Skeletal muscle cell (primary cell): ENCODE measurements at places on chromosomes 1 and 21.

- DNase-seq, result no peak
Measured at GRCh38 chr1:10635085-10635896, 160.5 kb downstream of the PEX14 start.

- no peak for DNase-seq
Measured at GRCh38 chr1:19037659-19038058, 81.2 kb upstream of the IFFO2 start.

- no peak for DNase-seq
Measured at GRCh38 chr1:91701472-91701869, 184.5 kb downstream of the TGFBR3 start.

GRCh38 chr1:13793088-13793730 lies 93.2 kb downstream of the PRDM2 start:
- no peak for DNase-seq
